ENCODE measurements at places on chromosomes 16 and 17.

DNA sequence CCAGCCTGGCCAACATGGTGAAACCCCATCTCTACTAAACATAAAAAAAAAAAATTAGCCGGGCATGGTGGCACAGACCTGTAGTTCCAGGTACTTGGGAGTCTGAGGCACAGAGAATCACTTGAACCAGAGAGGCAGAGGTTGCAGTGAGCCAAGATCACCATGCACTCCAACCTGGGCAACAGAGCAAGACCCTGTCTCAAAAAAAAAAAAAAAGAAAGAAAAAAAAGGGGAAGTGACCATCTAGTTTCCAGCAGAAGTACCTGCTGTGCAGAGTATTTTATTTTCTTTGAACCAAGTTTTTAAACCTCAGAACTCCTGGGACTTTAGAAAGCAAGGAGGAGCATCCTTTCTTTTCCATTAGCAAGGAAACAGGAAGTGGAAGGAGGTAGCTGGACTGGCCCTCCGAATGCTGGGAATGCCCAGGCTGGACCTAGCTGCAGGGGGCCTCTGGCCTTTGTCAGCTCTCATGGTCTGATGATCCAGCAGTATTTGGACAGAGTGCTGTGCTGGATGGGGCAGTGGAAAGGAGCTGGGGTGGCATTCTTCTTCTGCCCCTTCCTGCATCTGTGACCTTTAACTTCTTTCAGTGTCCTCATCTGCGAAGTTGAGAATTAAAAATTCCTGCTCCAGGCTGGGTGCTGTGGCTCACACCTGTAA, 6.6 kb downstream of the GID4 start:
- no peak for DNase-seq

GRCh38 chr16:49952386-49952785, 72.6 kb upstream of the CNEP1R1 start:
- DNase-seq = no peak

- no peak for DNase-seq
Measured at GRCh38 chr17:29263916-29264315, 17.3 kb downstream of the CRYBA1 start.

- no peak for DNase-seq
Measured at GRCh38 chr17:8369944-8370343, 6.6 kb downstream of the KRABD2 start.

- DNase-seq = no peak
Measured at GRCh38 chr16:50653633-50654519, 27.2 kb downstream of the SNX20 start.

- DNase-seq = no peak
Measured at GRCh38 chr17:79543531-79543930, 67.3 kb downstream of the RBFOX3 start.

Data from smooth muscle cell of the brain vasculature (primary cell).